Activated CD4-positive, alpha-beta T cell treated with anti-CD3 and anti-CD28 coated beads, Interleukin-2, amount 50 U/mL, for 48 hours (primary cell): ENCODE measurements at places on chromosomes 7 and 10.

- no peak for DNase-seq
Observed at GRCh38 chr10:114893251-114893650, 44.7 kb upstream of the TRUB1 start.

GRCh38 chr7:144842377-144842851 is 6.6 kb upstream of the TPK1 start:
- peak; percentile 51 for DNase-seq

DNA sequence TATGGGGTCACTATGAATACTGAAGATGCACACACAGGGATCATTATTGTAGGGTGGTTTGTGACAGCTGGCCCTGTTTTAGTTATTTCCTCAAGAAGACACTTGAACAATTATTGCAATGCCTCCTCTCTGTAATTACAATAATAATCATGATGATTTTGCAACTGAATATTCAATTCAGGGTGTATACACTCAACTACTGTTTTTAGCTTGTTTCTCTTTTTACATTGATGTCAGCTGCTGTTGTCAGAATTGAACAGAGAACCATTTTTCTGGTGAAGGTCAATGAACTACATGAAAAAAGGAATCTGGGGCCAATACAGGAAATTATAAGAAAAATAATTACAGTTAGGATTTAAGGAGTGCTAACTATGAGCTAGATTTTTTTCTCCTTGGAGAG is 28.6 kb upstream of the MKLN1 start:
- no peak for DNase-seq

DNA sequence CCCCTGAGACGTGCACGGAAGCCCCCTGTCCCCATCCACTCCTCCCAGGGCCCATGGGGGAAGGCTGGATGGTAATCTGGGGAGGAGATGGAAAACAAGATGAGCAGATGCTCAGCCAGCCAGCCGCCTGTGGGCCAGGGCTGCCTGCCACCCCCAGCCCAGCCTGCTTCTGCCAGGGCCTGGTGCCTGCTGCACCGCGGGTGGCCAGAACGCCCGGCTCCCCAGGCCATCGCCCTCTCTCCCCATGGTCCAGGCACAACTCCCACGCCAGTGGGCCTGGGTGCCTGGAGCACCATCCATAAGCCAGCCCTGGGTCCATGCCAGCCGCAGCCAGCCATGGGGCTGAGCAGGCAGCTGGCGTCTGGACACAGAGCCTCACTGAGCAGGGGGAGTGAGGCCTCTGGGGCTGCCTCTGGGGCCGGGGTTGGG is 57.2 kb upstream of the ELN start:
- DNase-seq: no peak

- DNase-seq: no peak
Observed at GRCh38 chr10:91803386-91804125, 5.3 kb downstream of the TNKS2 start.

DNA sequence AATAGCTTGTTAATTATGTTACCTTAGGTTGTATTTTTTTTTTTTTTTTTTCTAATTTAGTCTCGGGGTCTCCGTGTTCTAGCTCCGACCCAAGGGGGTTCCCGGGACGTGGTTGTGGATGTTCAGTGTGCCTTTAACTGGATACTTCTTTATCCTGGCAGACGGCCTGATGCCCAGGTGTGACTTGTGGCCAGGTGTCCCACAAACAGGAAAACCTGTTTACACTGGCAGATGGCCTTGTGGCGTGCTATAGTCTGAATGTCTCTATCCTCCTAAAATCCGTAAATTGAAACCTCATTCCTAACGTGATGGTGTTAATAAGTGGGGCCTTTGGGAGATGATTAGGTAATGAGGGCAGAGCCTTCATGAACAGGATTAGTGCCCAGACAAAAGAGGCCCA is 546.4 kb upstream of the C7orf33 start:
- DNase-seq: no peak

- DNase-seq: no peak
Observed at GRCh38 chr7:36673703-36674102, 50.6 kb downstream of the AOAH start.

GRCh38 chr10:22368981-22369380 is 23.7 kb downstream of the SPAG6 start:
- no peak for DNase-seq

DNA sequence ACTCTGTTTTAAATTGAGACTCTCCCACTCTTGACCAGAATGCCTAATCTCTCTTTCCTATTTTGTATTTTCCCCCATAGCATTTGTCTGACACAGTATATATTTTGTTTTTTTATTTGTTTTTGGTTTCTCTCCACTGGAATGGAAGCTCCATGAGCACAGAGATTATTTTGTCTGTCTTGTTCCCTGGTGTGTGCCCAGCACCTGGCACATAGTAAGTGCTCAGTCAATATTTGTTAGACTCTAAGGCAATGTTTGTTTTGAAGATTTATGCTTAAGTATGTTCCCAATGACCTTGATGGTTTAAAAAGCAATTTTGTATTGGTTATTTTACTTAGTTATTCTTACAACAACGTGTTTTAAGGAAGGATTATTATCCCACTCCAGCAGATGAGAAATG is 201.8 kb downstream of the DYNC1I1 start:
- DNase-seq: no peak

DNA sequence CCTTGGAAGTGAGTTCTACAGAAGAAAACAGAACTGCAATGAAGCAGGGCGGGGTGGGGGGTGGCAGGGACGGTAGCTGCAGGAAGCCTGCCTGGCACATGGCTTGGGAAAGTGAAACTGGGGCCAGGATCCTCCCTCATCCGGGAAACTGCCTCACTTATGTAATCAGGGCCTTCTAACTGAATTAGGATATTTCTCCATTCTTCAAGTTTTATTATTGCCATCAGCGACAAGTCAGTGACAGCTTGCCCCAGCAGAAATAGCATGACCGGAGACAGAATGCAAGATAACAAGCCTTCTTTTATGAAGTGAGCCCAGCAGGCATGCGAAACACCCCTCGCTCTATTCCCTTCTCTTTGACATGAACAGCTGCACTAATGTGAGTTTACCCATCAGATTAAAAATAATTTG is 77.5 kb upstream of the CACUL1 start:
- DNase-seq: no peak

- no peak for DNase-seq
Observed at GRCh38 chr7:114657279-114657678, 242.7 kb downstream of the FOXP2 start.

DNA sequence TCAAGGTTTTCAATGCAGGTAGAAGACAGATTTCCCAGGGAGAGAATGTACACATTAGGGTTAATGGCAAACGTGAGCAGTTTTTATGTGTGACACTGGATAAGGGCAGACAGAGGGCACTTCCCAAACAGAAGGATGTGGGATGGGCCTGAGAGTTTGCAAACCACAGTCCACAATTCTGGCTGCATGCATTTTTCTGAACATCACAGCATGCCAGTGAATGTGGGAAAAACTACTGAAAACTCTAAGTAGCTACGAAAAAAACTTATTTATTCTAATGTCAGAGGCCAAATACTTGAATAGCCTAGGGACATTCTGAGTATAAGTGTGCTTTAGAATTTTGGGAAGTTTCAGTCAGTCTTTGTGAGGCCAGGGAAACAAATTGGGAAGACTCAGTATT is 145.9 kb downstream of the NRCAM start:
- no peak for DNase-seq

- no peak for DNase-seq
Observed at GRCh38 chr10:89003344-89003743, 12.7 kb downstream of the FAS start.

DNA sequence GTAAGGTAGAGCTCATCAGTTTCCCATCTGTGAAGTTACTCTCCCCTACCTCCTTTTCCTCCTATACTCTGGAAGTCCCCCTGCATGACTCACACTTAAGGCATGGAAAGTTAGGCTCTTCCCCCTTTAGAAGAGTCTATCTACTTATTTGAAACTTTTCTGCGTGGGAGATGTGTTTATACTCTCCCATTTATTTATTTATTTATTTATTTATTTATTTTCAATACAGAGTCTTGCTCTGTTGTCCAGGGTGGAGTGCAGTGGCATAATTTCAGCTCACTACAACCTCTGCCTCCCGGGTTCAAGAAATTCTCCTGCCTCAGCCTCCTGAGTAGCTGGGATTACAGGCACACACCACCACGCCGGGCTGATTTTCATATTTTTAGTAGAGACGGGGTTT is 107.5 kb upstream of the JCAD start:
- no peak for DNase-seq

DNA sequence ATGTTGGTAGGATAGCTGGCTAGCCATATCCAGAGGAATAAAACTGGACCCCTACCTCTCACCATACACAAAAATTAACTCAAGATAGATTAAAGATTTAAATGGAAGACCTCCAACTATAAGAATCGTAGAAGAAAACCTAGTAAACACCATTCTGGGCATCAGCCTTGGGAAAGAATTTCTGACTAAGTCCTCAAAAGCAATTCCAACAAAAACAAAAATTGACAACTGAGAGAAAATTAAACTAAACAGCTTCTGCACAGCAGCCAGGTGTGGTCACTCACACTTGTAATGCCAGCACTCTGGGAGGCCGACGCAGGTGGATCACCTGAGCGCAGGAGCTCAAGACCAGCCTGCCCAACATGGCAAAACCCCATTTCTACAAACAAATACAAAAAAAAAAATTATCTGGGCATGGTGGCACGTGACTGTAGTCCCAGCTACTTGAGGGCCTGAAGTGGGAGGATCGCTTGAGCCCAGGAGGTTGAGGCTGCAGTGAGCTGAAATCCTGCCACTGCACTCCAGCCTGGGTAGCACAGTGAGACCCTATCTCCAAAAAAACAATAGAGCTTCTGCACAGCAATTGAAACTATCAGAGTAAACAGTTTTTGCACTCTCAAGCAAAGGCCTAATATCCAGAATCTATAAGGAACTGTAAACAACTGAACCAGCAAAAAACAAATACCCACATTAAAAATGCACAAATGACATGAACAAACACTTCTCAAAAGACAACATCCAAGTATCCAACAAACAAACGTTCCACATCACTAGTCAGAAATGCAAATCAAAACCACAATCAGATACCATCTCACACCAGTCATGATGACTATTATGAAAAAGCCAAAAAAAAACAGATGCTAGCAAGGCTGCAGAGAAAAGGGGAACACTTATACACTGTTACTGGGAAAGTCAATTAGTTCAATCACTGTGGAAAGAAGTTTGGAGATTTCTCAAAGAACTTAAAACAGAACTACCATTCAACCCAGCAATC is 4.8 kb downstream of the CRPPA start:
- no peak for DNase-seq

GRCh38 chr7:47290867-47291266 is 291.0 kb downstream of the TNS3 start:
- DNase-seq: no peak

DNA sequence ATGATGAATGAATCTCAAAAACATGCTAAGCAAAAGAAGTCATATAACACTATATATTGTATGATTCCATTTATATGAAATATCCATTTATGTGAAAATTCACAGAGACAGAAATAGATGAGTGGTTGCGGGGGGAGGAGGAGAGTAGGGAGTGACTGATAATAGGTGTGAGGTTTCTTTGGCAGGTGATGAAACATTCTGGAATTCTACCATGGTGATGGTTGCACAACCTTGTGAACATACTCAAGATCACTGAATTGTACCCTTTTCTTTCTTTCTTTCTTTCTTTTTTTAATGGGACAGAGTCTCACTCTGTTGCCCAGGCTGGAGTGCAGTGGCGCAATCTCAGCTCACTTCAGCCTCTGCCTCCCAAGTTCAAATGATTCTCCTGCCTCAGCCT is 10.7 kb downstream of the SVOPL start:
- no peak for DNase-seq

DNA sequence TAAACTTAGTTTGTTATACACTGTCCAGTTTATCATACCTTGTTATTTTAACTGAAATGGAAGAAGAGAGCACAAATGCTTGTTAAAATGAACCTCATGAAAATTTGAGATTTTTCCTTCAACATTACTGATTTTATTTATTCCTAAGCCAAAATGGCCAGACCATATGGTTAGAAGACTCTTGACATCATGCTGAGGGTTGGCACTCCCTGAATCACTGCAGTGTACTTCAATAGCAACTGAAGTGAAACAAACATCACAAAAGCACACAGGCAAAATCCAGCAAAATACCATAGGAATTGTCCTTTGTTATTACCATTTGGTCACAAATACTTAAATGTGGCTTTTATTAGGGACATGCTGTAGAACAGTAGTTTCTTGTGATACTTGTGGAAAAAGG is 347.8 kb downstream of the NXPH1 start:
- DNase-seq: no peak

GRCh38 chr7:40468891-40469864 is 334.4 kb downstream of the SUGCT start:
- no peak for DNase-seq

GRCh38 chr7:70799841-70800405 is 332.0 kb upstream of the GALNT17 start:
- DNase-seq: no peak

DNA sequence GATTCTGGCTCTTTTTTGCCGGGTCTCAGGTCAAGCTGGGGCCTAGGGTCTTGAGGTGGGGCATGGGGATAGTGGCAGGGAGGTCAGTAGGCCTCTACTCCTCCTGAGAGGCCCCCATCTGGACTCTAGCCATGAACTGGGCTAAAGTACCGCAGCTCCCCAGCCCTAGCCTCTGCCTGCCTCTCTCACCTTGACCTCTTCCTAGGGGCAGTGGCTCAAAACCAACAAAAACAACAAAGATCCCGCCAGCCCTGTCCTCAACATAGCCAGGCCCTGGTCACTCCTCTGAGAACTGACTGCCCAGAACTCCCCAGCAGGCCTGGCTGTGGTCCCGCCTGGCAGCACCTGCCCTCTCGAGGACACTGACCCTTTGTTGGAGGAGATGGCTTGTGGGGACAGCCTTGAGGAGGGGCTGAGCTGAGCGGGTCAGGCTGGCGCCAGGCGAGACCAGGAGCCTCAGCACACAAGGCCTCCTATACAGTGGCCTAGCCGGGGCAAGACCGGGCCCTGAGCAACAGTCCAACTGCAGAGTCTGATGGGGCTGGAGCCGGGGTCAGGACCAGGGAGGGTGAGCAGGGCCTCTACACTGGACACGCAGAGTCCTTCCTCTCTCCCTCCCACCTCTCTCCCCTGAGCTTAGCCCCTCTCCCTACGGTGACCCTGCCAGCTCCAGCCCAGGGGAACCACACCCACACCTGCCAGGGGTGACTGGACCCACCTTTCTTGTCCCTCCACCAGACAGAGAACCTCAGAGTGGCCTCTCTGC is 11.6 kb upstream of the PPIF start:
- no peak for DNase-seq

- no peak for DNase-seq
Observed at GRCh38 chr10:98273057-98273850, 5.3 kb upstream of the LOXL4 start.

DNA sequence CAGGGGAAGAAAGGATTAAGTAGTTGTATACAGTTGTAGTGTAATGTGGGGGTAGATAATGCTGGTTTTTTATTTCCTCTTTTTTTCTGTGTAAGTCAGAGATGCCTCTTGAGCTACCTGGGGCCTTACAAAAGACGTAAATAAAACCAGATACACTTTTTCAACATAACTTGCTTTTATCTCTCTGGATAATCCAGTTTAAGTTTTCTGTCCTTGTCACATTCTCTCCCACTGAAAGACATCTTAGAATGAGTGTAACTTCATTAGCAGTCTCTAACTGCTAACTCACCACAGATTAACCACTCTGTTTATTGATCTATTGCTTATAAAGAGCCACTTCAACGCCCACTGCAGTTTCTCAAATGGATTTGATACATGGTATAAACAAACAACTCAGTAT is 64.1 kb upstream of the LRRN3 start:
- DNase-seq: no peak

- DNase-seq: peak; percentile 60
Observed at GRCh38 chr10:103659674-103660363, 166.3 kb downstream of the NEURL1 start.

- no peak for DNase-seq
Observed at GRCh38 chr10:19041171-19041570, 7.4 kb upstream of the MALRD1 start.
